Osteoblast (primary cell): ENCODE measurements at places on chromosomes 2 and 18.

- H3K36me3 ChIP-seq: no peaks in the 10 kb centered on the region
- H3K4me3 ChIP-seq: no peak overlapping the region
- no peaks in the 10 kb centered on the region for H3K27me3 ChIP-seq
- peak; percentile 71 for DNase-seq
- no peak overlapping the region for H3K27ac ChIP-seq
Measured at GRCh38 chr2:240956171-240956934, 42.1 kb upstream of the SNED1 start.

DNA sequence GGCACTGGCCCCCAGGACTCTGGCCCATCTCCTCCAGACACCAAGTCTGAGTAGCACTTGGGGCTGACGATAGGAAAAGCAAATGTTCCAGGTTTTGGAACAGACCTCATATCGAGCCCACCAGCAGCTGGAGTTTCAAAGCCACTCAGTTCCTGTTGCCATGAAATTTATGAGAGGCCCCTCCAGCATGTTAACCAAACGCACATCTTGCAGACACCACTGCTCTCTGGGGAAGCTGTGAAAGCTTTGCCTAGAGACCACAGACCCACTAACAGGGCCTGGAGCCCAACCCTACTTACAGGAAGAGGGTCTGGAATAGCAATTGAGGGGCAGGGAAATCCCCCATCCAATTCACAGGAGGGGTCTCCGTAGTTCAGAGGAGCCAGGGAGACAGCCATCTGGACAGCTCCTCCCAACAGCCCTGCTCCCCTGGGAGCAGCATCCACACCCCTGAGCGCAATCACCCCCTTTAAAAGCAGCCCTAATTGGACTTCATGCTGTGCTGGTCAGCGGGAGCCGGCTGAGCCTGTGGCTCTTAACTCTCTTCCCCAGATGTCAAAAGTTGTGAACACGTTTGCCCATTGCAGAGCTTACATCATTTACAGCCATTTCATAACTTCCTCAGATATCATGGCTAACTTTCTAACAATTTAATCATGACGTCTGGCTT is 81.3 kb downstream of the TGFA start:
- no peak for DNase-seq
- H3K4me1 ChIP-seq: no peaks in the 10 kb centered on the region
- H3K36me3 ChIP-seq: no peaks in the 10 kb centered on the region
- H3K27me3 ChIP-seq: peaks cover 11% of the 10 kb centered on the region
- H3K4me3 ChIP-seq: no peak overlapping the region

- no peaks in the 10 kb centered on the region for H3K27me3 ChIP-seq
- H3K27ac ChIP-seq: no peak overlapping the region
- H3K4me3 ChIP-seq: no peak overlapping the region
- DNase-seq: no peak
- H3K36me3 ChIP-seq: no peaks in the 10 kb centered on the region
- H3K4me1 ChIP-seq: peaks cover 36% of the 10 kb centered on the region
Measured at GRCh38 chr2:217714287-217714751, 288.5 kb downstream of the TNS1 start.

- H3K4me1 ChIP-seq: peaks cover 17% of the 10 kb centered on the region
- H3K27ac ChIP-seq: peak overlapping the region; percentile 29
- no peak overlapping the region for H3K4me3 ChIP-seq
- H3K27me3 ChIP-seq: peaks cover 1% of the 10 kb centered on the region
- no peaks in the 10 kb centered on the region for H3K36me3 ChIP-seq
Measured at GRCh38 chr2:71536226-71536671, 82.9 kb downstream of the DYSF start.
